ENCODE measurements at places on chromosomes 11 and 22. TPM values are rescaled to one million over a fixed set of nuclear protein-coding genes. Genes with fewer than 3 reads are reported as not detected.

SCGB1C1 gene
- polyA plus RNA-seq: not detected

TRIM22 gene
- 110 TPM for polyA plus RNA-seq

MUC5B gene
- polyA plus RNA-seq: not detected

GRCh38 chr11:73017024-73017751 is 124.9 kb downstream of the FCHSD2 start:
- DNase-seq: no peak

DNA sequence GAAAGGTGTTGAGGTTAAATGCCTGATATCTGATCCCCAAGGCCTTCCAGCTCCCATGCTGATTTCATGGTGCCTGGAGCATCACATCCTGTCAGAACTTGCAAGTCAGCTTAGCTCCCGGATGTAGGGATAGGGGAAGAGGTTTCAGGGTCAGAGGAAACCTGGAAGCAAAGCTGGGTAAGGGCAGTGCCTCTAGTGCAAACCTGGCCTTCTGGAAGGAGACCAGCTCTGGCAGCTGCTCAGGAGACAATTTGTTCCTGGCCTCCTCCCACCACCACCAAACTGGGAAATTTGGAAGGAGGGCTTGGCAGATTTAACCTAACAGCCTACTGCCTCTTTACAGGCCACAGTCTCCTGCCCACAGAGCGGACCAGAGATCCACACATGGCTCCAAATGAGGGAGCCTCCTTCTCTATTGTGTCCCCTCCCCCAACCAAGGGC is 9.2 kb upstream of the TSKU start:
- no peak for DNase-seq

All from aorta (tissue), 5 donors.